Activated T-cell treated with anti-CD3 and anti-CD28 coated beads, Interleukin-2, amount 50 U/mL, for 48 hours (primary cell): ENCODE measurements at places on chromosomes 5 and 9.
A peak's percentile ranks its signal among the peaks of the same experiment; 100 is the strongest.

DNA sequence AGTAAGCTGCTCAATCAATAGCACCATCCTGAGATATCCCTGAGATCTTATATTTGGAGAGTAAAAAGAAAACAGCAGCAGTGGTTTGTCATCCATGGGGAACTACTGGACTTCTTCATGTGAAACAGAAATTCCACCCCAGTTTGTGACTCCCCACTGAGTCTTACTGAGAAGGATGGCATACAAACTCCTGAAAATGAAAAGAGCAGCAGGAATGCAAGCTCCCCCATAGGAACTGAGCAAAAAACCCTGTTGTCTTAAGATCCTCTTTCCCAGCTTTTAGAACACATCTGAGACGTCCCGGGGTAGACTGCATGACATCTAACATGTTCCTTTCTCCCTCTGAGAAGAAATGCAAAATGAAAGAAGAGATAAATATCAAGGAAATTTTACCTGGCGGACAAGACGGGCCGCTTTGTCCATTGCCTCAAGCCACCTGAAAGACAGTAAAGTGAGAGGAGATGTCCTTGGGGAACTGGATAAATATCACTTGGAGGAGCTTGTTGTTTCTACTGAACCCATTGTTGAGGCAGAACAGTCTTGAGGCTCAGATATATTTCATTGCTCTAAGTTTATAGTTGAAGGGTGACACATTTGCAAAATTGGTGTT, 117.1 kb downstream of the NUDT12 start:
- no peak for DNase-seq

- DNase-seq: no peak
These were observed 93.3 kb downstream of the MELK start for GRCh38 chr9:36665921-36666431.

DNA sequence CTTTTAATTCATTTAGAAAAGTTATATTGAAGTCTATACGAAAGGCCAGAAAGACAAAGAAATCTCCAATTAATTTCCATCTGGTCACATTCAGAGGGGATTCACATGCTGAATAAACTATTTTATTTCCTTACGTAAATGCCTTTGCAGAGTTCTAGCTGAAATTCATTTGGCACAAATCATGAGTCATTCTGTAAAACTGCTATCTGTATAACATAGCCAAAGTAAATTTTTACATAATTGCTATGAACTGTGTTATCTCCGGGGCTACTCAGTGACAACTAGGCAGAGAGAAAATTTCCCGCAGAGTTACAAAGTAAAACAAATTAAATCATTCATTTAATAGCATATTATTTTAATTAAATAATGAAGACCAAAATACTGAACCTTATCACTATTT, 463.2 kb upstream of the ADAMTS16 start:
- no peak for DNase-seq

DNA sequence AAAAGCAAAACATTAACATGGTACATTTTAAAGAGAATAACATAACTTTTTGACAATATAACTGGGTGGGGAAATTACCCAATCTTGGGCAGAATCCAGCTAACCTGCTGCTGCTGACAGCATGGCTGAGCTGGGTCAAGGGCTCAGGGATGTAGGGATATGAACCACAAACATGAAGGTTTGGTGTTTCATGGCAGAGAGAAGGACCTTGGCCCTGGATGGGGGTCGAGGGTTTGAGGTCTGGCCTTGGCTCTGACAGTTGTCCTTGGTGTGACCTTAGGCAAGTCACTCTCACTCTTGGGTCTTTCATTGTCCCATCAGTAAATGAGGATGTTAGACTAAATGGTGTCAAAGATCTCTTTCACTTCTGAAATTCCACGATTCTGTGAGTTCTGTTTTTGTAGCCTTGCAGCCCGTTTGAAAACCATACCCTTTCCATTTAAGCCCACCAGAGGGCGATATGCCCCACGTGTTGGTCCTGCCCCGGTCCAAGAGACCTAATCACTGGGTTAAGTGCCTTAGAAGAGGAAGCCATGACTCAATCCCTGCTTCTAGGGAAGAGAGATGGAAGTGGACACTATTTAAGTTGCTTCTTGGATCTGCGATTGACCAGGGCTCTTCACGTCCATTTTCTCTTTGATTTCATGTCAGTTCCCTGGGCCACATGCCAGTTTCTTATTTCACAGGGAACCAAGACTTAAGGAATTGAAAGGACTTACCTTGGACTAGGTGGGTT, 56.8 kb upstream of the TEX48 start:
- DNase-seq: peak; percentile 80

GRCh38 chr5:154858297-154858971, at the start of gene CNOT8:
CNOT8 (plus strand) TSS chr5:154858627; CDS start chr5:154863279, 4,652 bp downstream.
- DNase-seq: peak; percentile 99

- DNase-seq: no peak
These were observed 174.5 kb downstream of the FGF1 start for GRCh38 chr5:142511358-142511757.

GRCh38 chr5:43078956-43079355, 38.8 kb upstream of the ANXA2R start:
- no peak for DNase-seq

DNA sequence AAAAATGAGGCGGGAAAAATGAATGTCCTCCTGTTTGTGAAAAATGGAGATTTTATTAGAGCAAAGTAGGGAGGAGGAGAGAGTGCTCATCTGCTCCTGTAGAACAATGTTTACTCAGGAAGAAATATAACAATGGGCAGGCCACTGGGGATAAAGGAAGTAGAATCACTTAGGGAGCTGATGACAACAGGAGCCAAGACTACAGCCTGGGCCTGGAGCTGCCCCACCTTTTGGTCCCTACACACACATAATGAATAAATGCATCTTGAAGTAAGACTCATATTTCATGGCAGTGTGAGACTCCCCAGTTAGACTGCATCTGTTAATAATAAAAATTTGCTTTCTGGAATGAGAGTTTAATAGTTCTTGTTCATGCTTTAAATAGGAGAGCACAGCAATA, 1939.8 kb downstream of the EFNA5 start:
- DNase-seq: no peak

- no peak for DNase-seq
These were observed 4.4 kb upstream of the ZDHHC11 start for GRCh38 chr5:854966-855743.

DNA sequence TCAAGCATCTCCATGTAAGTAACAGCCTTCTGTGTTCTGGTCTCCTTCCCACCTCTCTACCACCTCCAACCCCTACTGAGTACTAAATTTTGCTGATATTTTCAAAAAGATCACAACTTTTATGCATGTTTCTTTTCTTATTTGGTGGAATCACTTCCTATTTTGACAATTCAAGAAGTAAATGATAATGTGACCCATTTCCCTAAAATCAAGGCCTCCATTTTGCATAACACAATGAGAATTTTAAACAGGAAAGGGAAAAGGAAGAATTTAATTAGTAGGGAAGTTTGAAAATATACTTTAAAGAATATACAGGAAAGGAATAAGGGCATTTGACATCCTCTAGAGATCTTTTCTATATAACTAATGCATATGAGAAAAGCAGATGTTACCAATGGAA, 212.9 kb upstream of the RASA1 start:
- DNase-seq: no peak

DNA sequence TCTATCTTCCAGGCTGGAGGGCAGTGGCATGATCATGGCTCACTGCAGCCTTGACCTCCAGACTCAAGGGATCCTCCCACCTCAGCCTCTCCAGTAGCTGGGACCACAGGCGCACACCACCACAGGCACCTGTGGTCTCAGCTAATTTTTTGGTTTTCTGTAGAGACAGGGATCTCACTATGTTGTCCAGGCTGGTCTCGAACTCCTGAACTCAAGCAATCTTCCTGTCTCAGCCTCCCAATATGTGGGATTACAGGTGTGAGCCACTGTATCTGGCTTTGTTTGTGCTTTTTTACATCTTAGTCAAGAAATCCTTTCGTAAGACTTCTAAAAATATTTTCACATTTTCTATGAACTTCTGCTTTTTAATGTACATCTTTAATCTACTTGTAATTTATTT, 116.9 kb downstream of the DENND1A start:
- no peak for DNase-seq

DNA sequence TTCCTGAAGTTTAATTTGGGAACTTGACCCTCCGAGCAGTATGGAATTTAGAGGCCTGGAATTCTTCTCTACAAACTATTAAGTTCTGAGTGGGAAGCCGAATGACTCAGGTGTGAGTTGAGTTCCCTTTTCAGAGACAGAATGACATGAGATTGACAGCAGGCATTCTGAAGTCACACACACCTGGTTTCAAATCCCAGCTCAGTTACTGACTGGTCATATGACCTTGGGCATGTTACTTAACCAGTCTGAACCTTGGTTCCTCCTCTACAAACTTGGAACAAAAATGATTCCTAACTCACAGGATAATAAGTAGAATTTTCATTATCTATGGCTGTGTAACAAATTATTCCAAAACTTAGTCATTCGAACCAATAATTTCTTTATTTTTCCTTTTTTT, 45.5 kb upstream of the GPBP1 start:
- DNase-seq: no peak

DNA sequence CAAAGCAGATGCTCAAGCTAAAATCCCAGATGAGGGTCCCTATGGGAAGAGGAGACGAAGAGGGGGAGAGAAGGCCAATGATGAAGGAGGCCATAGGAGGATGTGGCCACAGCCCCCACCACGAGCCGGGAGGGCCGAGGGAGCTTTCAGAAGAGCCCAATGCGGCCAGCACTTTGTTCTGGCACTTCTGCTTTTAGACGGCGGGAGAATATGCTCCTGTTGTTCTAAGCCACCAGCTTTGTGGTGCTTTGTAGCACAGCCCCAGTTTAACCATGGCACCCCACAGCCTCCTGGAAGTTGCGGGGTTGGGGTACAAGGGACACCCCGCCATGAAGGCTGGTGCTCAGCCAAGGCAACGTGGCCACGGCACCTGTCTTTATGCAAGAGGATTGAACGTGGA, 33.4 kb downstream of the LPCAT1 start:
- DNase-seq: no peak
